ENCODE measurements at places on chromosomes 4 and X. TPM values are rescaled to one million over a fixed set of nuclear protein-coding genes. Genes with fewer than 3 reads are reported as not detected.

DNA sequence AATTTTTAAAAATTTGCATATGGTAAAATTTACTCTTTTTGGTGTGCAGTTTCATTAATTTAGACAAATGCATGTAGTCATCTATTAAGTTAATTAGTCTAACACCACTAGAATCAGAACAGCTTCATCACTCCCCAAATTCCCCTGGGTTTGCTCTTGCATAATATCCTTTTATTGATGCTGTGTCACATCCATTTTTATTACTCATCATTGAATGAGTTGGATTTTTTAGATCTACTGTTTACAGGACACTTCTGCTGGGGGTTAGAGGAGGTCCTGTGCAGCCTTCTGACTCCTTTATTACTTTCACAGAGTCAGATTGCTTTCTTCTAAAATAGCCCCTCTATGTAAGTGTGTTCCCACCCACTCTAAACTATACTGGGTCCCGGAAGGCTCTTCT, 65.9 kb downstream of the MTHFD2L start:
- DNase-seq = no peak

DNA sequence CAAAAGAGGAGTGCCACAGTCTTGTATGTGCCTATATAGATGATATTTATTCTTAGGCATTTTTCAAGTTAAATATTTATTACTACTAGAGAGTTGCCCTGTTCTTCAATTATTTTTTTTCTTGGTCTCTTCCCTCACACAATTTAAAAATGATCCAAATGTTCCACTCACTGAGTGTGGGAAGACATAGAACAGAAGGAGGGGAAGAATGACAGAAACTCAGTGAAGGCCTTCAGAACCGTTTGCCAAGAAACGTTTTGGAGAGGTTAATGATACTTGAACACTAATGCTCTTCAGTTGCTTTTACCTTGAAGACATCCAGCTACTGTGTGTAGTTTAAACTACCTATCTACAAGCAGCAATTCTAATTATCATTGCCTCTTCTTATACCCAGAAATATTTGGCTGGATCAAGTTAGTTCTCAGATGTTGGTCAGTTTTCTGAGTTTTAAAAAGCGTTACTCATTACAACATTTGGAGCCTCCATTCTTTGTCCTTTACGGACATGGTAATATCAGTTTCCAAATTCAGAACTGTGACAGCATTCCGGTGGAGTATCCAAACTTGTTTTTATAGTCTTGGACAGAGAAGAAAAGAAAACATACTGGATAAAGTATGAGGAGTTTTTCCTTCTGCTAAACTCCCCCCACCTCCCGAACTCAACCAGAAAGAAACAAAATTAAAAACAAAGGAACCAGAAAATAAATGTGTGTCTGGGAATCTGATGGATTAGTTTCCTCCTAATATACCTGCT, 389.7 kb downstream of the SPRY1 start:
- DNase-seq = no peak

GRCh38 chr4:40586034-40586433, 43.6 kb downstream of the RBM47 start:
- DNase-seq = no peak

GRCh38 chr4:13174001-13174400, 310.1 kb downstream of the RAB28 start:
- no peak for DNase-seq

- DNase-seq = peak; percentile 53
Observed at GRCh38 chrX:13028871-13029636, 15.4 kb downstream of the FAM9C start.

DNA sequence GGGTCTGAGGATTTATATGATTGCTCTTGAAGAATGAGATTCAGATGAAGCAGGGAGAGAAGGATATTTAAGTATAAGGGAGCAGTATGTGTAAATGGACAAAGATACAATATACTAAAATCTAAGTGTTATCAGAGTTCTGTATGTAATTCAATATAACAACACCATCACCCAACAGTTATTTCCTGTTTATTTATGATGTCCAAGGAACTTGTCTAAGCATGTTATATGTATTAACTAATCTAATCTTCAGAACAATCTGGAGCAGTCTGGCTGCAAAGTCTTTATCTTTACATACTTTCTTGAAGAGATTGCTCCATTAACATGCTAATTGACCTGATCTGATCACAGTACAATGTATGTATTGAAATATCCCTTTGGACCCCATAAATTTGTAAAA, 203.8 kb upstream of the WDFY3 start:
- no peak for DNase-seq

Gene USP46
- polyA plus RNA-seq = 35.0 TPM

Gene MFAP3L
- polyA plus RNA-seq = 23.0 TPM

DNA sequence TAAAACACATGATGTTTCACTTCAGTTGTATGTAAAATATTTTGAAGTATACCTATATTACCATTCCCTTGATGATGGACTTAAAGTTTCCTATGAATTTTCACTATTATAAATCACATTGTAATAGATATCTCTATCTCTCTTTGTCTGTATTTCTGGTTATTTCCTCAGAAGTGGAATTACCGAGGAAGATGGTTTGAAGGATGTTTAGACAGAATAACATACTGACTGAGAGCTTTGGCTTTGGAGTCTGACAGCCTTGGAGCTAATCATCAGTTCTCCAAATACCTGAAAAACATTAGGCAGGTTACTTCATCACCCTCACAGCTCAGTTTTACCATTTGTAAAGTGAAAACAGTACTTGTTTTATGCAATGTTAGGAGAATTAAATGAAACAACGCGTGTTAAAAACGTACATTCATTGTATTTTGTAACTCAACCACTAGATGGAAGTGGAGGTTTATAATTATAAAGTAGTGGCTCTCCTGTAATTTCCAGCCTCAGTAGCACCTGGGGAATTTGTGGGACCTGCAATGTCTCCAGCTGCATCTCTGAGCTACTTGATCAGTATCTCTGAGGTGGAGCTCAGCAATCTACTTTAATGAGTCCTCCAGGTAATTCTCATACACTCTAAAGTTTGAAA, 14.3 kb downstream of the JCHAIN start:
- peak; percentile 32 for DNase-seq

DNA sequence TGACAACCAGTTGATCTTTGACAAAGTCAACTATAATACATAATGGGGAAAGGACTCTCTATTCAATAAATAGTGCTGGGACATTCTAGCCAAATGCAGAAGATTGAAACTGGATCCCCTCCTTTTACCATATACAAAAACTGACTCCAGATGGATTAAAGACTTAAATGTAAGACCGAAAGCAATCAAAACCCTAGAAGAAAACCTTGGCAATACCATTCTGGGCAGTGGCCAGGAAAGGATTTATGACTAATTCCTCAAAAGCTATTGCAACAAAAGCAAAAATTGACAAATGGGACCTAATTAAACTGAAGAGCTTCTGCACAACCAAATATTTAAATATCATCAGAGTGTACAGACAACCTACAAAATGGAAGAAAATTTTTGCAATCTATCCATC, 185.1 kb downstream of the NPNT start:
- DNase-seq = no peak

DNA sequence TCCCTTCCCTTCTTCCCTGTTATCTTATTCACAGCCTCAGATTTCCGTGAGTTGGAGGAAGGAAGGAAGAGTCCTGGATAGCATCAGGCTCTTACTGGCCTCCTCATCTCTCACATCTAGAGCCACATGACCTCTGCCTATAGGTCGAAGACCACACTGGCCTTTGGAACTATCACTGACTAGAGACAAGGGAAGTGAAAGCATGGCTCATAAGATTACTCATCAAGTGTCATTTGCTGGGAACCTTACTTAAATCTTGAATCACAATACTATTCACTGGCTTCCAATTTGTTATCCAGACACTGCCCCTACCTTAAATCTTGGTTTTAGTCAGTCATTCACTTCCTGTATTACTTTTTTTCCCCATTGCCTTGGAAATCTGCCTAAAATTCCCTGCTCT, 61.6 kb upstream of the MTMR8 start:
- DNase-seq = no peak

GRCh38 chr4:184906480-184907097, 80.8 kb upstream of the ACSL1 start:
- no peak for DNase-seq

Gene FGF5
- polyA plus RNA-seq = 0.03 TPM

GRCh38 chr4:16192057-16192456, 34.2 kb downstream of the TAPT1 start:
- DNase-seq = no peak

GRCh38 chr4:27881705-27882104, 1021.1 kb downstream of the STIM2 start:
- DNase-seq = no peak

Gene RNF128
- polyA plus RNA-seq = 13.9 TPM

Data from left kidney (tissue), 8 donors.